ENCODE measurements at places on chromosomes 4 and X.

- DNase-seq, result no peak
Measured at GRCh38 chr4:175252642-175253041, 334.5 kb downstream of the ADAM29 start.

DNA sequence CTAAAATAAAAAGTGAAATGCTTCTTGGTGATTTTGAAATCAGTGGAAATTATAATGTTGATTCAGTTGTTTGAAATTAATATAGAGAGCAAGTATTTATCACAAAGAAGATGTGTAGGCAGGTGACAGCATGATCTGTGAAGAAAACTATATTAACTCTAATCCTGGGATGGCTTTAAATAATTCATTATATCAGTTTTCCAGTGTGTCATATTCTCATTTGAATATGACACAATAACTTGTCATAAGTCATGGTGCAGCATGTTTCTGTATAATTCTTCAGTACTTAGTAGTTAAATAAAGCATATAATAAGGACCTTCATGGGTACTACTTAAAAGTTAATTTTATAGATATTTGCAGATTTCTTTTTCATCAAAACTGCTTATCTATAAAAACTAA is 573.6 kb downstream of the INPP4B start:
- no peak for DNase-seq

- no peak for DNase-seq
Measured at GRCh38 chr4:165921546-165921945, 48.5 kb downstream of the TLL1 start.

- DNase-seq, result no peak
Measured at GRCh38 chr4:122663291-122663690, 42.4 kb upstream of the IL21 start.

- DNase-seq, result no peak
Measured at GRCh38 chr4:2869659-2870058, 26.0 kb downstream of the ADD1 start.

- DNase-seq, result no peak
Measured at GRCh38 chr4:182415116-182415515, 171.9 kb downstream of the TENM3 start.

DNA sequence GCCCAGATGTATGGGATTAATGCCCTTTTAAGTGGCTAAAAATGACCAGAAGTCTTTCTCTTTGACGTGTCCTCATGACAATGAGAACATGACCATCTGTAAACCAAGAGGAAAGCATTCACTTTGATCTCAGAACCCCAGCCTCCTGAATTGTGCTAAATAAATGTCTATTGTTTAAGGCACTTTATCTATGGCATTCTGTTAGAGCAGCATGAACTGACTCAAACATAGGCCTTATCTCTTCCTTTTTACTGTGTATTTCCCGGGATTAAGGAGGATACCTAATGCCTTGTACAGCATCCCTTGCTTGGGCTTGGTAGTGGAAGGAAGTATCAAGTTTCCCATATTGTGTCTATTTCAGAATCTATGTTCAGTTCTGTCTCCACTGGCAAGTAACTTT is 47.2 kb upstream of the HS3ST1 start:
- DNase-seq, result no peak

- no peak for DNase-seq
Measured at GRCh38 chrX:44459501-44459900, 83.2 kb downstream of the FUNDC1 start.

DNA sequence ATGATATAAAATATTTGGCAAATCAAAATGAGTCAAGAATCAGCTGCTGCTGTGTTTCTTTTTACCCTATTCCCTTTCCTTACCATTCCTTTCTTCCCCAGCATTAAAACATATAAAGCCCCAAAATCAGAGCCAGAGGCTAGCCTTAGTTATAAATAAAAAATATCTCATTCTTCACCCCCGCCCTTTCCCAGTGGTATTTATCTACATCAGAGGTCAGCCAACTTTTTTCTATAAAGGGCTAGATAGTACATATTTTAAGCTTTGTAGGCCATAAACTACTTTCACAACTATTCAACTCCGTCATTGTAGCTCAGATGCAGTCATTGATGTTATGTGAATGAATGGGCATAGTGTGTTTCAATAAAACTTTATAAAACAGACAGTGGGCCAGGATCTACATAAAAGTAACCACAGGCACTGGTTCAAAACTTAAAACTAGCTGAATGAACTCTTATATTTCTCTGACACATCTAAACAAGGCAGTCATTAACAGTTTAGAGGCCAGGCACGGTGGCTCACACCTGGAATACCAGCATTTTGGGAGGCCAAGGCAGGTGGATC is 30.5 kb upstream of the TCEANC start:
- DNase-seq, result no peak

GRCh38 chr4:6184169-6184568 is 16.2 kb downstream of the JAKMIP1 start:
- no peak for DNase-seq

- DNase-seq, result no peak
Measured at GRCh38 chr4:53730031-53730805, 138.9 kb upstream of the LNX1 start.

- DNase-seq, result no peak
Measured at GRCh38 chrX:112377481-112377880, 294.9 kb upstream of the TRPC5 start.

DNA sequence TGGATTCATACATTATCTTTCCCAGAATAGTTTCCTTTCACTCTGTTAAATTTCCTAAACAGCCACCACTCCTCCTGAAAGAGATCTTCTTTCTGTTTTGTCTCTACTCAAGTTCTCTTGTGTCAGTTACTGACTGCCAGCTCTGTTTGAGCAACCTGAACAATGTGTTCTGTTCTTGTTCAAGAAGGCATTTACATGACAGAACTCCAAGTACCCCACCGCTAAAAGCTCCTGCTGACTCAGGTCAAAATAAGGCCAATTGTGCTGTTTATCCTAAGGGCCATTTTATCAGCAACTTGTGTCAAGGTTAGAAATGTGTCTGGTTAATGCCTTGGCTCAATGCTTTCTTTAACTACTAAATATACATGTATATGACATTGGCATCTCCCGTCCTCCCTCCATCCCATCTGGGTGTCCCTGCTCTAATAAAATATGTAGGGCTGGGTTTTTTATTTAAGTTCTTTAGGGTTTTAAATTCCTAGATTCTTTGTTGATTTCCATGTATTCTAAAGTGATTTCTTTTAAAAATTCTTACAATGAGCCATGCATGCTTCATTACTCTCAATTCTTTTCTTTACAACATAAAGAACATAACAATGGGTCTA is 144.3 kb upstream of the PAQR3 start:
- DNase-seq, result no peak

DNA sequence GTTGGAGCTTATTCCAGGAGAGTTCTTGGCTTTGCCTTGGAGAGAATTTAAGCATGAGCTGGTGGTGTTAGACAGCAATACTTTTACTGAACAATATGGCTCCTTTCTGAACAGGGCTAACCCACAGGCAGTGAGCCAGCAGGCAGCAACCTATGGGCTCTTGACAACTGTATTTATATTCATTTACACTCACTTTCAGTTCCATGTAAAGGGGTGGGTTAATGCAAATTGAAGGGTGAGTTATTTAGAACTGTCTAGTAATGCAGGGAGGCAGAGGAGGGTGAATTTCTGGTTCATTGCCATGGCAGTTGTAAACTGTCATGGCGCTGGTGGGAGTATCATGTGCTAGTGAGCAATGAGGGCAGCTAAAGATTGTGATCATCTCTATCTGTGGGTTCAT is 15.7 kb downstream of the FOXR2 start:
- DNase-seq, result no peak

DNA sequence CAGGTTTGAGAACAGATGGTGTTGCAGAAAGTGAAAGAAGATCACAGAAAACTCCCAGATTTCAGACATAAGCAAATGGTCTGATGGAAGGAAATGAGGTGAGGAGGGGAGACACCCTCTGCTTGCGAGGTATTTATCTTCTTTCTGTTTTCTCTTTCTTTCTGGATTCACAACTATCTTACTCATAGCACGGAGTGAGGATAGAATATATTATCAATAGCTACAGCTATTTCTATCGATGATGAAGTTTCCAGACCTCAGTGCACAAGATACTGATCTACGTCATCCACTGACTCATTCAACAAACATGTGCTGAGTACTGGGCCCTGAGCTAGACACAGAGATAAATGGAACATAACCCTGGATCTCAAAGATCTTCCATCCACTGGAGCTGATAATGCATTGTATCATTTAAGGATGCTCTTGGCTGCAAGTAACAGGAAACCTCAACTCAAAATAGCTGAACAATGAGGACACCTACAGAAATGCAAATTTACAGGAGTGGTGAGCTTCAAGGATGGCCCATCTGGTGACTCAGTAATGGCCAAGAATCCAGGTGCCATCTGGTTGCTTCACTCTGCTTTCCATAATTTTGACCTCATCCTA is 21.2 kb downstream of the SLC2A9 start:
- no peak for DNase-seq

DNA sequence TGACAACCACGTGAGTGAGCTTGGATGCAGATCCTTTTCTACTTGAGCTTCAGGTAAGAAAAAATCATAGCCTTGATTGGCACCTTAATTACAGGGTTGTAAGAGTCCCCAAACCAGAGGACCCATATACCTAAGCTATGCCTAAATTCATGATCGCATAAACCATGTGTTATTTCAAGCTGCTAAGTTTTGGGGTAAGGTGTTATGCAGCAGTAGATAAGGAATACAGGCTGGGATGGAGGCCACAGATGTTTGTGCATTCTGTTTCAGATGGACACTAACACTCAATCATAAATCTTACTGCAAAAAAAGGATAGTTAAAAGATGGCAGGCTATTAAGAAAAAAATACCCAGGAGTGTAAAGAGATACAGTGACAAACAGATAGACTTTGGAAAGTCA is 112.3 kb downstream of the ASB9 start:
- no peak for DNase-seq

DNA sequence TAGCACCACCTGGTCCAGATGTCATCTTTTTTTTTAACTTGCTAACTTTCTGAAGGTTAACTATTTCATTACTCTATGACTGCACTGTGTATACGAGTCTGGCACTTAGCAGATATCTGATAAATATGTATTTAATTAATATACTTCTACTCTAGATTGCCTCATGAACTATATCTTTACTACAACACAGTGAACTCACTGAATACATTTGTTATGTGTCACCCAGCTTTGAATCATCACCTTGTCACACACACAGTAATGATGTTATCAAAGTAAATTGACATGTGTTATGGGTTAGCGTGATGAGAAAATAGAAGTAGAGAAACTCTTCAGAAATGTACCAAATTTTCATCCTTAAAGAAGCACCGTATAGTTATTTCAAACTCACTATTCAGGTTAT is 419.3 kb upstream of the ADGRL3 start:
- DNase-seq, result no peak

DNA sequence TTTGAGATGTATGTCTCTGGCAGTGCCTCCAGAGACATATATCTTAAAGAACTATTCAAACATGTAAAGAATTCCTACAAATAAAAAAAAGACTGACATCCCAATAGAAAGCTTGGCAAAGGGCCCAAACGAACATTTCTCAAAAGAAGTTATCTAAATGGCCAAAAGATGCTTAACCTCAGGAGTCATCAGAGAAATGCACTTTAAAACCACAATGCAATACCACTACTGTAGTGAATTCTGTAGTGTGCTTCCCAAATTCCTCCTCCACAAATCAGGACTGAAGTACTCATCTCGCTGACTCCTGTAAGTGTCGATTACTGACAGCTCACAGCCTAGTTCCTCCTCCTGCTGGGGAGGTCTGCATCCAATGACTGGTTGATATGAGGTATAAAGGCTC is 129.0 kb upstream of the MAMLD1 start:
- no peak for DNase-seq

- DNase-seq, result no peak
Measured at GRCh38 chr4:20615486-20616260, 84.6 kb upstream of the PACRGL start.

GRCh38 chrX:41634284-41634683 is 54.5 kb upstream of the GPR34 start:
- DNase-seq, result no peak

DNA sequence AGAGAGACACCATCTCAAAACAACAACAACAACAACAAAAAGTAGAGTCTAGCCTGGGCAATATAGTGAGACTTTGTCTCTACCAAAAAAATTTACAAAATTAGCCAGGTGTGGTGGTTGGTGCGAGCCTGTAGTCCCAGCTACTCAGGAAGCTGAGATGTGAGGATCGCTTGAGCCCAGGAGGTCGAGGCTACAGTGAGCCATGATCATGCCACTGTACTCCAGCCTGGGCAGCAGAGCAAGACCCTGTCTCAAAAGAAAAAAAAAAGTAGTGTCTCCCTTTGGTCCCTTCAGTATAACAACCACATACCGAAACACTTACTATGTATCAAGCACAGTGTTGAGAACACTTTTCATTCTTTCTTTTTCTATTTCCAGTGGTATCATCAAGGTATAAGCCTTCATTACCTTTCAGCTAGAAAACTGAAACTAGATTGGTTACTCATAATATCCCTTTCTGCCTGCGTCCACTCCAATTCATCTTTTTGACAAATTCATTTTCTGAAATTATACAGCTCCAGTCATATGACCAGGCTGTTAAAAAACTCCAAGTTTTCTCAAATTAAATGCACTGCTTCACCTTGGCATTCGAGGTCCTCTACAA is 54.1 kb downstream of the RPS6KA3 start:
- no peak for DNase-seq

GRCh38 chr4:139802488-139802887 is 136.9 kb downstream of the MGST2 start:
- no peak for DNase-seq

- DNase-seq, result no peak
Measured at GRCh38 chr4:137206781-137207180, 325.5 kb downstream of the PCDH18 start.

DNA sequence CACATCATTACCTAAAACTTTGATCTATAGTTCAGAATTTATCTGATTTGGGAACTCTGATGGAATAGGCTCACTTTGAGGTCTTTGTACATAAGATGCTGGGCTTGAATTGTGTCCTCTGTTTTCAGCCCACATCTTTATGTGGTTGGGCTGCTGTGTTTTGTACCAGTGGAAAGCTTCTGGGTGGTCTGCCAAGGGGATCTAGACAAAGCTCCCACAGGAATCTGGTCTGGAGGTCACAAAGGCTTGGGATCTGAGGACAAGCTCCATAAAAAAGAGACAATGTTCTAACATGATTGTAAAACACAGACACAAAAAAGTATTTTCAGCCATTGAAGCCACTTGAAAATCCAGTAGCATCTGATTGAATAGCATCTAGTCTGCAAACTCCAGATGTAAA is 393.5 kb upstream of the PITX2 start:
- DNase-seq, result no peak

DNA sequence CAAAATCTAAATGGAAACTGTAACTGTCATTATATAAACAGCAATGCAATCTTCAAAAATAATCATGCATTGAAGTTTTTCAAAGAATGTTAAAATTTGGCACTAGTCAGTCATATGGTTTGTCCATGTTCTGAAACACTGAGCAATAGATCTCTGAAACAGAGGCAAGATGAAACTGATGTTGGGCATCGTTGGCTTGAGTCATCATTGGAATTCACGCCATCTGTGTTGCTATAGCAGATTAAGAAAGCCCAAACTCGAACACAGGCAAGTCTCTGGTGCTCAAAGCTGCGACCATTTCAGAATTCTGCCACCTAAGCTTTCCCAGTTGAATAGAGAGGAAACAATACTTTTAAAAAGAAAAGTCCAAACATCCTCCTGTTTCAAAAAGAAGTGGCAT is 114.1 kb upstream of the PPARGC1A start:
- DNase-seq, result no peak
